ENCODE measurements at places on chromosomes 2 and 18.
A peak's percentile ranks its signal among the peaks of the same experiment; 100 is the strongest.

DNA sequence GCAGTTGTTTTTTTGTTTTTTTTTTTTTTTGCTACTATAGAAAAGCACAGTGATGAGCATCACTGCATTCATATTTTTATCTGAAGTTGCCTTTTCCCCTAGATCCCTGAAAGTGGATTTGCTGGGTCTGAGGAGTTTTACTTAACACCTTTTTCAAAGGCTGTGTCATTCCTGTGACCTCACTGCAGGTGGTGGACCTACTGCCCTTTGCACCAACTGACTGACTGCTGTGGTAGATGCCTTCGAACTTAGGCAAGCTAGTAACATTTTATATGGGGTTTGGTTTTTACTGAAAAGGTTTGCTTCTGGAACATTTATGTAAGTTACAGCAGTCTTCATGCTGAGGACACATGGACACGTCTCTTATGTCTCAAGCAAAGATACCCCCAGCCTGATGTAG is 36.2 kb downstream of the SPTBN1 start:
- DNase-seq = no peak

GRCh38 chr2:181697126-181697525 is 16.8 kb upstream of the NEUROD1 start:
- no peak for DNase-seq

GRCh38 chr2:219400562-219400961 is 12.8 kb upstream of the DNPEP start:
- no peak for DNase-seq

DNA sequence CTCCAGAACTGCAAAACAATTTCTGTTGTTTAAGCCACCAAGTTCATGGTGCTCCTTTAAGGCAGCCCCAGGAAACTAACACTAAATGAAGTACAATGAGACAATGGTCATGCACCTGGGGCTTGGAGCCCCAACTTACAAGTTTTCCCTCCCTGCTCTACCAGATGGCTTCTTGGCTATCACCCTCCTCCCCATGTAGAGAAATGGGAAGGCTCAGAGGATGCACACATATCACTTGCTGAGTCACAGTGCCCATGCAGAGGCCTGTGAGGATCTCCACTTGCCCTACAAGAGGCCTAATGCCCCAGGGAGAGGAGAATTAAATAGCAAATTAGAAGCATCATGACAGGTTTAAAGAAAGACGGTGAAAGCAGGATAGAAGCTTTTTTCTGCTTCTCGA is 270.9 kb downstream of the TTC32 start:
- DNase-seq = no peak

DNA sequence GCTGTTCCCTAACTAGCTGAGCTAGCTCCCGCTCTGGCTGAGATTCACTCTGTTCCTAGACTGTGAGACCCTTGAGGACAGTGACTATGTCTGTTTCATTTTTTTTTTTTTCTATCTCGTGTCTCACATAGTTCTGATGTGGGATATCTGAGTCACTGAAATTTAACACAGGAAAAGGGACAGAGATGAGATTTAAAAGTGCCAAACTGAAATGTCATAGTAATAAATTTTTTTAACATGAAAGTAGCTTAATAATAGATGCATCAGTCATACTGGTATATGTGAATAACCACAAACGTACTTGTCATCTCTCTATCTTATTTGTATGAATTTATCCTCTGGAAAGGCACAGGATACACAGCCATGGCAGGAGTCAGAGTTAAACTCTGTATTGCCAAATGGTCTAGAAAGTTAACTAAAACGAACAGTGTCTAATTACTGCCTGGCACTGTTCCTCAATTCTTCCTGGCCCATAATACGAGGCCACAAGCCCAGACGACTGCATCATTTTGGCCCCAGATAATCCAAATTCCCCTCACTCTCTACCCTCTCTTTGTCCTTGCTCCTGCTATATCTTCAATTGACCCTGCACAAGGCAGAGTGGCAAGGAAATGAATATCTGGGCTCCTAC is 87.5 kb downstream of the SATB2 start:
- DNase-seq = no peak

DNA sequence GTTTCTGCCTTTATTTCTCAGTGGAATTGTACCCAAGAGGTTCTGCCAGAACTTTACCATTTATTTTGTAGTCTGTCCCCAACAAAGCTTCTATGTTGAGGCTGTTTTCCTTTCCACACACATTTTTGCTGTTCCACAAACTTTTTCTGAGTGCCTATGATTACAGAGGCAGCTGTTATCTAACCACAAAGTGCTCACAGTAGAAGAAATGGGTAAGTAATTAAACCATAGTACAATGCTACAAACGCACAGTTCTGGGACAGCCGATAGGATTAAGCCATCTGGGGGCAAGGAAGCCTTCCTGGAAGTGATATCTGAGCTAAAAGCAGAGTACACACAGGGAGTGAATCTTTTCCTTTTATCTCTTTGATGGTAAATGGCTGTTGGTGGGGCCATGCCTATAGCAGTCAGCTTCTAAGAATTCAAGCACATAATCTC is 3.9 kb upstream of the MGAT4A start:
- no peak for DNase-seq

DNA sequence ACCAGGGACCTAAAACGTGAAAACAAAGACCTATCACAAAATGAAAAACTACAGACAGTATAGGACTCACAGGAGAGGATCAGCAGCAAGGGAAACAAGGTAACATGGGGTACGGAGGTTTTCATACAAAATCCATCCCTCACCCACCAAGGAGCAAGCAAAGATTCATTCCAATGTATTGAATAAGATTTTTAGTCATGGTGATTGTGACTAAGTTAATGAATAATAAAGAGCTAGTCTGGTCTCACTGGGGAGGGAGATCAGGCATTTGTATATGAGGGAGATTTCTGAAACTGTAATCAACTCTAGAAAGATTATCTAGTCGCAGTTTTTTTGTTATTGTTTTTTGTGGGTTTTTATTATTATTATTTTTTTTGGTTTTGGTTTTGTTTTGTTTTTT is 336.5 kb upstream of the MMADHC start:
- no peak for DNase-seq

GRCh38 chr2:206275312-206276055 is 1.0 kb downstream of the ZDBF2 start:
- DNase-seq = peak; percentile 29

DNA sequence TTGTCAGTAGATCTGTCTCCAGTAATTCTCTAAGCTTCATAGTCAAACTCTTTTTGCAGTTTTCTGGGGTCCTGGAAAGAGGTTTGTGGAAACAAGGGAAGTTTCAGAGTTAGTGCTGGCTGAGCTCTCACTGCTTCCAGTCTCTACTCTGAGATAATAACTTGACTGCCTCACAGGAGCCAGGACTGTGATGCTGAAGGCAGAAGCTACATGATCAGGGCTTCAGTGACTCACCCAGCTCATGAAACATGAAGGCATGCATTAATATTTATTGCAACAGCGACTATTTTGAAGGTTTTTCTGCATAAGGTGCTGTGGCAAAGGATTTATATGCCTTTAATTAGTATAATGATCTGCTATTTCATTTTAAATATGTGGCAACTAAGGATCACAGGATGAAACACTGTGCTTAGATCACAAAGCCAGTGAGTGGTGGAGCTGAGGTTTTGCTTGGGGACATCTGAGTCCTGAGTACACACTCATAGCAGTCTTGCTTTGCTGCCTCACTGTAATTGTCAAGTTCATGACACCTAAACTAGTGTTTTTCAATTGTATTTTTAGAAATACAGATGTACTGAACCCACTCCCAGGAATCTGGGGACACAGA is 448.4 kb upstream of the GCFC2 start:
- DNase-seq = no peak

DNA sequence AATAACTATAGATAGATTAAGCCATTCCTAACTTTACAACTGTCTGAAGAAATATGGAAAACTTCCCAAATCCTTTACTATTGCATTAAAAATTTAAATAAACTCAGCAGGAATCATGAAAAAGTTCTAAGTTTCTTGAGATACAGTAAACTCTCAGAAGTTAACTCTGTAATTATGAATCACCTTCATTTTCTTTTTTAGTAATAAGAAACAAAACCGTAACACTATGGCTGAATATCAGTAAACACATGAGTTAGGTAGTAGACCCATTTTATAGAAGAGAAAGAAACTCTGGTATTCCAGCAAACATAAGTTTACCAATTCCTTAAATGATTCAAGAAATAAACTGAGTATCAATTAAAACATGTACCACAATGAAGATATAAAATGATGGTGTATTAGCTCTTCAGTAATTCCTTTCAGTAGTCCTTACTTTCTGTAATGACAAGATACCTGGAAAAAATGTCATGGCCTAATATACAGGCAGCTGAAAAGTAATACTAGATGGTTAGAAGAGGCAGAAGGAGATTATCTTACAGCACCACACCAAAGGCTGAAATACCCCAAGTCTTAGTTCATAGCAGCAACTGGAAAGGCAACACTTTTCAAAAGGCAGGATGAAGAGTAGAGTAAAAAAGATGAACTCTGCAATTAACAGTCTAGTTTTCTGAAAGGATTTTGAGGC is 11.5 kb downstream of the TRIP12 start:
- DNase-seq = no peak

- DNase-seq = no peak
These were observed 44.2 kb downstream of the MRPS9 start for GRCh38 chr2:105082107-105082506.
